ENCODE measurements at places on chromosomes 7 and 10.

- no peak for DNase-seq
Measured at GRCh38 chr7:49500741-49501140, 272.7 kb upstream of the VWC2 start.

DNA sequence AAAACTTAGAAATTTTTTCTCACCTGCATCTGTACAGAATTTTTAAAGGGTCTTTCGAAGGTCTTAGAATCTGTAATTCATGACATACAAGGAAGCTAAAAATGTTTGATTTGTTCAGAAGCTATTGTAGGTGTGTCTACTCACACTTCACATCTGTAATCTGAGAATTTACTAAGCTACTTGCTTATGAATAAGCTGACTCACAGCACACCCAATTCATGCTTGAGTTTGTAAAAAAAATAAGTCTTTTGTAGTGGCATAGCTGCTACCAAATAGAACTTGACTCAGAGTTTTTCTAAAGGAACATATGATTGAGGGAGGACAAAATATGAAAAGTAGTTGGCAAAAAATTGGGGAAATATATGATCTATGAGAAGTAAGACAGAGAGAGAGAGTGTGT, 12.7 kb upstream of the AGR2 start:
- no peak for DNase-seq

DNA sequence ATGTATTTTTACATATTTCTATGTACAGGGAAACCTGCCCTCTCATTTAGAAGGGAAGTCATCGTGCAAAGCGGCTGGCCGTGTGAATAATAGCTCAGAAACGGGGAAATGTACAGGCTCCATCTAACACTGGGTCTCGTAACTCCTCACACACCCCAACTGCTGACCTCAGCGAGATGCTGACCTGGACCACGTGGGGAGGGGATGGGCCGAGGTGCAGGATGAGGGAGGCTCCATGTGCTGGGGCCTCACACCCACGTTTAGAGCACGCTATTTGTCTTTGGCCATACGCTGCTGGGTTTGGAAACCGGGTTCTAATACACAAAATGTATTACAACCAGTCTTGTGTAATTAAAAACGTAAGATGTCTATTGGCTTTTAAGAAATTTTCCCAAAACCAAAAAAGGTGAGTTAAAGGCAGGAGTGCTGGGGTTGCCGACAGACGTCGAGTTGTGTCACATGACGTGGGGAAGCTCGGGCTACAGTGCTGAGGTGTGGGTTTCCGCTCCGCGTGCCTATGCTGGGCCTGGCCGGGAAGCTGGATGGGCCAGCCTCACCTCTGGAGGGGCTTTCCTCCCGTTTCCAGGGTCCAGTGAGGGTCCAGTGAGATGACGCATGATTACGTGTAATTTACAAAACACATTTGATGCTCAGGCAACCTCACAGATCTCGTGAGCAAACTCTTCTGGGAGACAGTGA, 215.6 kb downstream of the DNAJB6 start:
- no peak for DNase-seq

GRCh38 chr10:70379581-70380176, 2.7 kb downstream of the LRRC20 start:
- DNase-seq: no peak

DNA sequence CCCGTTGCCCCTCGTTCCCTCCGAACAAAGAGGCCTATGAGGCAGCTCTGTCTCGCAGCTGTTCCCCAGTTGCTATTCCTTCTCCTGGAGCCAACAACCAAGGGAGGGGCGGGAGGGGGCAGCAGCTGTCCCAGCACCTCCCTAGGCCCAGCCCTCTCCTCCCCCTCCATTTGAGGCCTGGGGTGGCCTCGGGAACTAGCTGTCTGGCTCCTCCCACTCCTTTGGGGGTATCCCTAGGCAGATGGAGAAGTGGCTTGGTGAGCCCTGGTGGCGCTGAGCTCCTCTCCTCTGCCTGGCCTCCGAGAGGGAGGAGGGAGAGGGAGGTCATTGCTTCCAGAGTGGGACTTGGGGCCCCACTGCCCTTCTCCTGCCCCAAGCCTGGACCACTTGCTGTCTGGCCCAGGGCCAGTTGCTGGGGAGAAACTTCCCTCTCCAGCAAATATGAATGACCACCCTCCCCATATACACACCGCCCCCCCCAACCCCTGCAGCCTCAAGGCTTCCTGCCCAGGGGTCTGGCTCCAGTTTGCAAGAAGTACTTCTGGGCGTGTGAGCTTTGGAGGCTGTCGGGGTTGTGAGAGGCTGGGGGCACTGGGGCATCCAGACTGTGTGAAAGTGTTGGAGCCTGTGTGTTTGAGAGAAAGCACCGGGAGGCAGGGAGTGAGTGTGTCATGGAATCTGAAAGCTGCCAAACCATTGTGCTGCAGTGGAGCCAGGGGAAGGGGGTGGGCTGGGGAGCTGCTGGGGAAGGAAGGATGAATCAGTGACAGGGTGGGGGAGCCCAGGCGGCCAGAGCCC, 3.1 kb downstream of the FLNC start:
- DNase-seq: no peak

GRCh38 chr7:18504965-18505364, 9.4 kb downstream of the HDAC9 start:
- DNase-seq: no peak

DNA sequence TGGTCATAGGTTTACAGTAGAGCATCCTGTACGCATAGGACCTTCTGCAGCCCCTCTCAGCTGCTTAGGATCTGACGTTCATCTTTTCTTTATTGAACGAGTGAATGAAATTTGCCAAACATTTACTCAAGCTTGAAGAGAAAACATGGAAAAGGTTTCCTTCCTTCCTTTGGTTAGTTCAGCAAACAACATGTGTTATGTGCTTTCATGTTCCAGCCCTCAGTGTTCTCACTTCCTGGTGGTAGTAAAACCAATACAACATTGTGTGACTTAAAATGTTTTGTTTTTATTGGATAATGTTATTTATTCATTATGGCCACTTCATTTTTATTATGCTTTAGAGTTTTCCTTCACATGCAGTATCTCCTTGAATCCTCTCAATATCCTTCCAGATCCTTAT, 1.4 kb upstream of the CDCA7L start:
- no peak for DNase-seq

GRCh38 chr10:14009371-14010100, 321.2 kb downstream of the FRMD4A start:
- DNase-seq: peak; percentile 70

GRCh38 chr10:67098461-67098860, 172.6 kb downstream of the LRRTM3 start:
- DNase-seq: no peak

DNA sequence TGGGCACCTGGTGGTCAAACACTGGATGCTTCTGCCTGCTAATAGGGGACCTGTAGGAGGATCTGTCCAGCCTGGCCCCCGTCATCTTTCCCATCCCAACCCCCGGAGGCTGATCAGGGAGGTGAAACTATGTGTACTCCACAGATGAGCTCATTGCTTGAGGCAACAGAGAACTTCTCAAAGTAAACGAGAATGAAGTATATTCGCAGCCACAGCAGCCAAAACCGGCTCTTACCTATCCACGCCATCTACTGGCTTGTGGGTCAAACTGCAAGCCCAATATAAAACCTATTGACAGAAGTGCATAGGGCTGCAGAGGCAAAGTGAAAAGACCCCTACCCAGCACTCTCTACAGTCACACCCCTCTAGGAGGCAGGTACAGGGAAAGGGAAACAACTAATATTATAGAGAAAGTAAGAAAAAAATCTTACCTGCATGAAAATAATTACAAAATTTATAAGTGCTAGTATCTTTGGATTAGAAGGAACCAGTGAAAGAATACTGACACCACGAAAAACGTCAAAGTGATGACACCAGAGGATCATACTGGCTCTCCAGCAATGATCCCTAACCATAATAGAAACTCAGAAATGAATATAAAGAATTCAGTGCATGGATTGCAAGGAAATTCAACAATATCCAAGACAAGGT, 973.5 kb downstream of the ANKRD7 start:
- DNase-seq: peak; percentile 32

DNA sequence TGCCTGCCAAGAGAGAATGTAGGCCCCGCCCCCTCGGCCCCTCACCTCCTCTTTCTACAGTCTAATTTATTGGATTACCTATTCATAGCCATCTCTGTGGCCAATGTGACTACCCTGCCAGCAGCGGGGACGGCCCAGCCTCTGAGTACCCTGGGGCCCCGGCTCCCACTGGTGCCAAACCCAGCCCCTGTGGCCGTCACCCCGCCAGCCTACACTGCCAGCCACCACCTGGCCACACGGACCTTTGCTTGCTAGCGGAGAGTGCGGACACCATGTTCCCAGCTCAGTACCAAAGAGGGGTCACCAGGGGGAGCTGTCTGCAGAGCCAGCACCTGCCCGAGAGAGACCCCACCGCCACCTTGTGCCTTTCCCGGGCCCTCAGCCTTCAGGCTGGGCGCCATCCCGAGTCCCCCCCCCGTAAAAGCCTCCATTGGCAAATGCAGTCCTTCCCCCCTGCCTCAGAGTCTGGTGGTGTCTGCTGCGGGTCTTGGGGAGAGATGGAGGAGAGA, 511.1 kb downstream of the ZNF37A start:
- DNase-seq: no peak

- no peak for DNase-seq
Measured at GRCh38 chr10:26336979-26337378, 101.2 kb upstream of the APBB1IP start.

GRCh38 chr7:40162516-40162915, 27.7 kb downstream of the SUGCT start:
- no peak for DNase-seq

GRCh38 chr10:69265521-69265920, 12.8 kb upstream of the HK1 start:
- no peak for DNase-seq

- no peak for DNase-seq
Measured at GRCh38 chr7:46003896-46004875, 83.1 kb upstream of the IGFBP3 start.

DNA sequence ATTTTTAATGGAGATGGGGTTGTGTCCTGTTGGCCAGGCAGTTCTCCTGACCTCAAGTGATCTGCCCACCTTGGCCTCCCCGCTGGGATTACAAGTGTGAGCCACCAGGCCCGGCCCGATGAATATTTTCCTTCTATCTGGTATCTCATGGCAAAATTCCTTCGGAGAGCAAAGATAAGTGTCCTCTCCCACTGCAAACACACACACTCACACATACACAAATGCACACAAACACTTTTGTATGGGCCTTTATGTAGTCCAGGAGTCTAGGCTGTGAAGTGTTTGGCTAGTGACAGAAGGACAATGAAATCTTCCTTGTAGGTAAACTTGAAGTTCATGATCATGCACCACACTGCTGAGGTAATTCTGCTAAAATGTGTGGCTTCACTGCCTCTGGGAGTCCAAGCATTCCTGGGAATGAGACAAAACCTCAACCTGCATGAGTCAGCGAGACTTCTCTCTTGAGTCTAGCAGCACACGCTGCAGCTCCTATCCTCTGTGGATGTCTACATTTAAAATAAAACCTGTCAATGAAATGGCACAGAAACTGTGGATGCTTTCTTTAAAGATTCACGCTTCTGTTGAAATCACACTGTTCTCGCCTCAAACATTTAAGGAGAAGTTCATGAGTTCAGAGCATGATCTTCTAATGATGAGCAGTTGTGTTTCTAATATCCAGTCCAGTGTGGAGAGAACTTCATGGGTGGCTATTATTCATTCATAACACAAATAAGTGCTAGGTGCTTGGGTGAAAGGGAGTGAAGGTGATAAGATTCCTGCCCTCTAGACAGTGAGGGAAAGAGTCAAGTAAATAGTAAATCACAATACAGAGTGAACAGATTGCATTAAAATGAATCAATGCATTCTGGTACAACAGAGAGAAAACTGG, 96.5 kb downstream of the NRP1 start:
- no peak for DNase-seq

- DNase-seq: no peak
Measured at GRCh38 chr10:100100651-100101184, 19.0 kb upstream of the CPN1 start.

DNA sequence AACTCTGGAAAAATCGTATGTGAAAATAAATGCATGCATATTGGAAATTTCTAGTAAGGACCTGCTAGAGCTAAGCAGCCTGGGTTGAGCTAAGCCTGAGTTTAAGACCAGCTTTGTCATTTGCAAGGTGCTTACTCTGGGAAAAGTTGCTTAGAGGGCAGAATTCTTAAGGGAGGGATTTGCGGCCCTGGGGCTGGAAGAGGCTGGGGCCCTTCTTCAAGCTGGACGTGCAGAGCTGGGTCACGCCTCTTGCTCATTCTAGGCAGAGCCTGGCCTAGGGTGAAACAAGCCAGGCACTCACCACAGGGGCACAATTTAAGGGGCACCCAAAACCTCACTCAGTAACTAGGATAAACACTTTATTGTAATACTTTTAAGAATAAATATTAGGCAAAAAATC, 137.2 kb downstream of the ARHGAP22 start:
- no peak for DNase-seq
